Activated gamma-delta T cell (primary cell): ENCODE measurements at places on chromosomes 3 and 15.

GRCh38 chr3:145177828-145178227 is 983.2 kb downstream of the PLOD2 start:
- DNase-seq, result no peak

GRCh38 chr3:183583331-183584245 is 28.1 kb upstream of the KLHL6 start:
- DNase-seq, result no peak

- DNase-seq, result no peak
These were observed 1.1 kb downstream of the TBC1D2B start for GRCh38 chr15:78076231-78077052.

DNA sequence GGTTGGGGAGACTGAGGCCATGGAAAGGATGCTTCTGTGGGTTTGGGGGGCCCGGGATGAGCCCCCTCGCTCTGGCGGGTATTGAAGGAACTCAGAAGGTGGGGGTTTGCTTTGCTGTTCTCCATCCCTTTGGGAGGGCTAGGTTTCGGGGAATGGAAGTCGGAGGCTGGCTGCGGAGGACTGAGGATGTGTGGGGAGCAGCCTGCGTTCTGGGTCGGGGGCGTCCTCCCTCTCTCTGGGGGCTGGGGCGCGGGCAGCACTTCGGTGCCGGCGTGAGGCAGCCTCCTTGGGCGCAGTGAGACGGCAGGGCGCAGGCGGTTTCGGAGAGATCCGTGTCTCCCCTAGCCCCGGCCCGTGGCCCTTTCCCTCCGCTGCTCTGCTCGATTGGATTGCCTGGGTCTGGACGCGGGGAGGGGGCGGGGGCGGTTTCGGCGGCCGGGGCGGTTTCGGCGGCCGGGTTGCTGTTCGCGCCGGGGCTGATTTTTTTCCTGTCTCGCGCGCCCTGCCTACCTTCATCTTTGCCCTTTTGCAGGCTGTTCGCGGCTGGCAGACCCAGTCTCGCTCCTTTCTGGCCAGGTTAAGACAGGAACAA is 1.4 kb downstream of the PTPRG start:
- DNase-seq, result no peak

GRCh38 chr15:99442252-99442897 is 123.4 kb upstream of the MEF2A start:
- no peak for DNase-seq

GRCh38 chr3:115986555-115987207 is 363.4 kb downstream of the GAP43 start:
- DNase-seq, result no peak

DNA sequence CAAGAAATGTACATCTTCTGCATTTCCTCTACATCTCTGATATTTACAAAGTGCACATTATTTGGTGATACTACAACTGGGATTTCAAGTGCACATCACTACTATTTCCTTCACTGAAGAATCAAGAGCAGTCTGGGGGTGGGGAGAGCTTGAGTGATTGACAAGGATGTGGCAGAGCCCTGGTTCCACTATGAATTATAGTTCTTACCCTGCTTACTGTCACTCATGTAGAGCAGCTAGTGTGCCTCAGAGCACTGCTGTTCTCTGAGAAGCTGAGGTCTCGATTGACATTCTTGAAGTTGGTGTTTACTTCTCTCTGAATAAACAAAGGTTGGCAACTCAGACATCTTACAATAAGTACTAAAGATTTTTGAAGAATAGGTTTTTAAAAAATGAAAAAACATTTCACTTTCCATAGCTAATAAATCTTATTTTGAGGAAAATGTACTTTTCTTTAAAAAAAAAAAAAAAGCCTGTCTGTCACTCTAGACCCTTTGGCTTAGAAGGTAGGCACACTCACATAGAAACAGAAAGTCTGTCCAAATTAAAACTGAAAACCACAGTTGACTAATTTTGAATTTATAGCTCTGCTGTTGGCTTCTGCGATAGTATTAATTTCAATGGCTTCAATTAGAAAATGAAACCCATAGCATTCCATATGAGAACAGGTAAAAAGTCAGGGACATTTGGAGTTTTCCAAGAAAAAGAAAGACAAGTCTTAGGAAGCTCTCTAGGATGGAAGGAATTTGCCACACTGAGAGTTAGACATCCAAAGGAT is 5.6 kb downstream of the GREM1 start:
- no peak for DNase-seq

DNA sequence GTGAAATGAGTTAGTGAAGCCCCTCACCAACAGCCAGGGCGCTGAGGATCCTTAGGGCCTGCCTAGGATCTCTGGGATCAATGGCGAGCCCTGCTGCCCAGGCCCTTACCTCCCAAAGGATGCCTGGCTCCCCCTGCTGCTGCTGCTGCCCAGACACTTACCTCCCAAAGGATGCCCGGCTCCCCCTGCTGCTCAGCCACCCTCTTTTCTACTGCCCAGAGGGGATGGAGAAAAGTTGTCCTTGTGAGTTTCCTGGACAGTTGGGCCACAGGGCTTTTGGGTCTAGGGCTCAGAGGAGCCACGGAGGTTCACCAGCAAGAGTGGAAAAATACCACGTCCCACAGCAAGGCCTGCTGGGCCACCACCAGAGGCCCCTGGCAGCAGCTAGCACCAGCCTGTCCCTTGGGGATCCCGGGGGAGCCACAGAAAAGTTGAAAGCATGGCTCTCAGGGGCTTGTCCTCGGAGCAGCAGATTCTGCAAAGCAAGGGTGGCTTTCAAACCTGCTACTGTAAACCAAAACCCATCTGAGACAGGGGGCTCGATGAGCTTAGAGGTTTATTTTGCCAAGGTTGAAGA is 59.4 kb downstream of the SLC6A6 start:
- no peak for DNase-seq

DNA sequence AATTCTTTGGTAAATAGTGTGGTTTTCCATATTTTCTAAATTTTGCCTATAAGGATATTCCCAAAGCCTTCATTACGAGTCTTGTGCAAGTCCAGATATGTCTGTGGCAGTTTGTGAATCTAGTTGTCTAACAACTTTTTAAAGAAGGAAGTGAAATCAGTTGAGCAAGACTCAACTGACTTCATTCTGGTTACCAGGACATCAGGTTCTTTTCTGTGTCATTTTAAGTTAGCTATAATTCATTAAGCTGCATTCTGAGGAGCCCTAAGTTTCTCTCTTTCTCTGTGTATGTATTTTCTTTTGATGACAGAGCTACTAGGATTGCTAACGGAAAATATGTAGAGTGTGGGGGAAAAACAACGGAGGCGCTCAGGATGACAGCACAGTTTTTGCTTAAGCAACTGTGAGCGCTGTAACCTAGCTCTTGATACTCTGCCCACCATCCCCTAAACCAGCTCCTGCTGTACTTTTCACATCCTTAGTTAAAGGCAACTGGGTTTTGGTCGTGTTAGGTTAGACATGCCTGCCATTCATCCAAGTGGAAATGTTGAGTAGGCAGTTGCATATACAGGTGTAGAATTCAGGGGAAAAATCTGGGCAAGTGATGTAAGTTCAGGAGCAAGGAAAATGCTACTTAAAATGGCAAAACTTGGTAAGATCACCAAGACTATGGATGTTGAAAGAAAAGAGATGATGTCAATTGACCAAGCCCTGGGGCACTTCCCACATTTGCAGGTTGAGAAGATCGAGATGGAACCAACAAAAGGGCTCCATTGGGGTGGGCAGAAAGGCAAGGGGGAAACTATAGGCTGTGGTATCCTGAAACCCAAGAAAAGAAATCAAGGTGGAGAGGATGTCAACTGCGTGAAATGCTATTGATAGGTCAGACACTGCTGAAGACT is 9.2 kb downstream of the MFSD1 start:
- no peak for DNase-seq
